ENCODE measurements at places on chromosomes 4 and X.

DNA sequence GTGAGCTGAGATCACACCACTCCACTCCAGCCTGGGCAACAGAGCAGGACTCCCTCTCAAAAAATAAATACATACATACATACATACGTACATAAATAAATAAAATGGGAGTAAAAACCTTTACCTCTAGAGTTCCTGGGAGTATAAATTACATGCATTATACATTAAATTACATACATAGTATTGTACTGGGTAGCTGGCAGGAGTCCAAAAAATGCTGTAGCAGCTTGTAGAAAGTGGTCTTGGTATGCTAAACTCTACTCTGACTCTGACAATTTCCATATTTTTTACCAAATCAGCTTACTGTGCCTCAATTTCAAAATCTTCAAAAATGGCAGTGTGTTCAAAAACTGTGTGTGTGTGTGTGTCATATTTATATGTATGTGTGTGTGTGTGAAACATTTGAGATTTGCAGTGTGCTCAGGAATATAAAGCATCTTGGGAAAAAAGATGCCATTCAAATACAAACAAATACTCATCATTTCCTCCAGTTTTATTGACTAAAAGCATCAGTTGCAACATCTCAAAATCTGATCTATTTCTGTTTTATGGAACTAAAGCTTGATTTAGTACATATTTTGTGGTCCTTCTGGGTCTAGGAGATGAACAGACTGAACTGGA is 171.7 kb downstream of the SHROOM3 start:
- DNase-seq, result no peak

DNA sequence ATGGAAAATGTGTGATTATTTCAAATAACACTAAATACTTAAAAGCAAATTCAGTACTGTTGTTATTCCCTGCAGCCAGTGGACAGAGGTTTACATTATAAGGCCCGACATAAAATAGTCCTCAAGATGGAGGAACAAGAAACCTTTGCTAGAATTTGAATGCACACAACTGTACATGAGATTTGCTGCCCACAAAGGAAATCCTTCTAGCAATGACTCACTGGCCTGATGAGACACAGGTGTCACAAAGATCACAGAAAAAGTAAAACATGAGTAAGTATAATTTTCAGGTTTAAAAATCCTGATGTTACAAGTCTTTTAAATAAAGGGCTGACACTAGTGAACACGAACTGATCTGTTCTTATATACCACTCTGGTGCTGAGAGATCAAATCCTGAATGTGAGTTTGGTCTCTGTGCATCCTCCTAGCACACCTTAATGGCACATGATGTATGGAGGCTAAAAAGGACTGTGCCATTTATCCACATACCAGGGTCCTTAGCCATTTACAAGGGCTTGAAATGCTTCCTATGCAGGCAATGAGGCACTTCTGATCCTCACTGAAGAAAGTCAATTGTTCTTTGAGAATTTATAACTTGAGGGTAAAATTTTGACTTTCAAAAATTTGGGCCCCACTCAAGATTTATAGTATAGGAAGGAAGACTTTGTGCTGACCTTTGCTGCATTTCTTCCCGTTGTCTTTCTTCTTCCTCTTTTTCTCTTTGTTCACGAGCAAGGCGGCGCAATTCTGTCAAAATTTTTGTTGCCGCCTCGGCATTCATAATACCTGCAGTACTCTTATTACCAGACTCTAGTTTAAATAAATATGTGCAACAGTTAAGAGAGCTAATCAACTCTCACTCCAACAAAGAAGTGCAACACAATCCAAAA is 23.0 kb downstream of the MAP7D3 start:
- peak; percentile 12 for DNase-seq

DNA sequence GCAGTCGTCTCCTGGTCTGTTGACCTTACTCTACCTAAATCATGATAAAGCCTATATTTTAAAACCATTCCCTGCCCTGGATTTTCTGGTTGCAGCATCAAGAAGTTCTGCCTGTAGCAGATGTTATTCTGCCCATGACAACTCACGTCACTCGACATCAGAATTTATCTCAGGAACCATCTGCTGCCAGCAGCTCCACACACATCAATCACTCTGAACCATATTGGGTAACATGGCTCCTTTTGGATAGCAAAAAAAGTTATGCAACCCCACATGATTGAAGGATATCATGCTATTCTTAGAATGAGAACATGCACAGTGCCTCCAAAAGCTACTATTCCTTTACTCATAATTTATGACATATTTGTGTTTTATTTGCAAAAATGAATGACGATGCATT is 341.4 kb downstream of the DHRSX start:
- no peak for DNase-seq

DNA sequence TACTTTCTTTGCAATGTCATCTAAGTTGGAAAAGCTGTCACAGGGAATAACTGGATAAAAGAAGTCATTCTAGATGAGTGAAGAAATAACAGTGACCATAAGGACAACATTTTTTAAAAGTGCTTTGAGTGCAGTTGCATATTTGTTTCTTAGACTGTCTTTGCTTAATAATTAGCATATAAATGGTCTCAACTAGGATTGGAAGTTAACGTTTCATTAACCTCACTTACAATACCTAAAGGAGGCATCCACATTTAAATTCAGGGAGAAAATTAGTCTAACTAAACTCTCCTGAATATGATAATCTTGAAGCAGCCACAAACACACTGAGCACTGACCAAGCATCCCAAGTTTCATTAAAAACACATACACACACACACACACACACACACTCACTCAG is 780.7 kb downstream of the PCDH18 start:
- DNase-seq, result no peak

DNA sequence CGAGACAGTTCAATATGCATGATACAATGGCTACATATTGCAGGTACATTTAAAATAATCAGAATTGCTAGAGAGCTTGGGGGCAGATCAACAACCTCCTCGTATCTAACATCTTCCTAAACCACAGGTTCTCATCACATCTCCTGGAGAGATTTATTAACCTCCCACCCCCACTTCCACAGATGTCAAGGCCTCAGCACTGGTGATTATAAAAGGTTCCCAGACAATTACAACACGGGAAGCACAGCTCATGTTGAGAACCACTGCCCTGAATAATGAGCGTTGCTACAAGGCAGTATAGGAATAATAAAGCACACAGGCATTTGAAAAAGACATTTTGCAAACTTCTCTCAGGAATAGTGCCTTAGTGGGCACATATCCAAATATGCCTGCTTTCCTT is 42.8 kb downstream of the ELOVL6 start:
- no peak for DNase-seq

GRCh38 chrX:10922159-10922558 is 189.0 kb upstream of the HCCS start:
- DNase-seq, result peak; percentile 24

DNA sequence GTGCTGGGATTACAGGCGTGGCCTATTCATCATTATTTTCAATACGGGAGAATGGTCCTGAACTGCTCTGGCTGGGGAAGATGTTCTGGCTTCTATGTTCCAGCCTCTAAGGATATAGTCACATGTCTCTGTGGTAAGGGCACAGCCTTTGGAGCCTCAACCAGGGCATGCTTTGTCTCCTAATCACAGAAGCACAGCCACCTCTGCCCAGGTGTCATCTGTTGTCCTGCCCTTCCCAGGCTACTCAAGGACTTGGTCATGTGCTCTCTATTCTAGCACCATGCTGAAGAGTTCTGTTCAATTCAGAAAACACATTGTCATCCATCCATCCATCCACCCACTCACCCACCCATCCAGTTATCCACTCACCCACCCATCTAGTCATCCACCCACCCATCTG is 29.5 kb downstream of the ASMTL start:
- no peak for DNase-seq

GRCh38 chrX:79361192-79361870 is 5.8 kb downstream of the ITM2A start:
- no peak for DNase-seq

- DNase-seq, result peak; percentile 94
Measured at GRCh38 chrX:150200820-150201287, 162.3 kb upstream of the MAMLD1 start.

GRCh38 chr4:41215969-41216293 is 1.6 kb upstream of the APBB2 start:
- no peak for DNase-seq

DNA sequence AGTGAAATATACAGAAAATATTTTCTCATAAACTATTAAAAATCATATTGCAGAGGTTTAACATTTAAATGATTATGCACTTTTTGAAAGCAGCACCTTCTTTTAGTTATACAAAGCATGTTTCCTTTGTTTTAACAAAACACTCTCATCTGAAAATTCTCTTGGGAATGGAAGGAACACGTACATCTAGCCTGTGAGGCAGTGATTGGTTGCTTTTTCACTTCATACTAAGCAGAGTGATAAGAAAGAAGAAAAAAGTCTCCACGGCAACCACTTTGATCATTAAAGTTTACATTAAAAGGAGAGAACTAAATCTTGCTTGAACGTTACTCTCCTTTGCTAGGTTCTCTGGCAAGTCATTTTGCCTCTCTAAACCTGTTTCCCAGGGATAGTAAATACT is 41.7 kb upstream of the H2AZ1 start:
- no peak for DNase-seq

DNA sequence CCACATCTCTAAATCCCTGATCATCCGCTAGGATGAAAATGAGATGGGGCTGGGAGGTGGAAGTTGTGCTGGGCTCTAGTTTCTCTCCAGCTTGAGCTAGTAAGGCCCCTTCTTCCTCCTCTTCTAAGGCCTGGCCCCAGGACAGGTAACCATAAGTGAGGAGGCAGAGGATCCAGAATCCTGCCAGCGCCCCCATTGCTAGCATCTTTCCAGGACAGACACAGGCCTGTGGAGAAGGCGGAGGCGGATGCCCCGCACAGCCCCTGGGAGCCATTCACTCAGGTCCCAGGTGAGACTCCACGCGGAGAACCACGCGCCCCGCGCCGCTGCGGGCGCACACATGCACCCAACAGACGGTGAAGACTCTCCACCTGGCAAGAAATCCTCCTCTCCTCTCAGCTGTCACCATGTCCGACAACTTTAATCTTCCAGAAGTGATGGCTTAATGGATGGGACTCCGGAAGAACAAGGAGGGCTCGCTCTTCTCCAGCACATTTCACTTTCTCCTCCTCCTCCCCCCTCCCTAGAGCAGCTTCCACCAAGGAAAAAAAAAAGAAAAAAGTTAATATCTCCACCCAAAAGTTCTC is 793 bp downstream of the ARSJ start:
- DNase-seq, result no peak

DNA sequence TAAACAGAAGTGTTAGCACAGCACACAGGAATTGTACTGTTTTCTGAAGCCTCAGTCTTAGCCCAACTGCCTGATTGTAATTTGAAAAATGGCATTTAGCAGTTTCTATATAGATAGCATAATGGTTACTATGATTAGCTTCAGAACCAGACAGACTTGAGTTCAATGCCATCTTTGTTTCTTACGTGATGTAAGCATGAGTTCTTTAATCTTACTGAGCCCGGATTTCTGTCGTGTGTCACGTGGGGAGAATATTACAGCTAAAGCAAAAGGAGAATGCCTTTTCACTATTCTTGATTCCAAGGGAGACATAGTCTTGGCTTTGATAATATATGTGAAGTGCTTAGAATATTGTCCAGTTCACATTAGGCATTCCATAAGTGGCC is 407.3 kb downstream of the STIM2 start:
- no peak for DNase-seq

- no peak for DNase-seq
Measured at GRCh38 chr4:6892190-6892908, 17.3 kb upstream of the TBC1D14 start.

- DNase-seq, result no peak
Measured at GRCh38 chr4:123037804-123038203, 115.4 kb upstream of the NUDT6 start.

DNA sequence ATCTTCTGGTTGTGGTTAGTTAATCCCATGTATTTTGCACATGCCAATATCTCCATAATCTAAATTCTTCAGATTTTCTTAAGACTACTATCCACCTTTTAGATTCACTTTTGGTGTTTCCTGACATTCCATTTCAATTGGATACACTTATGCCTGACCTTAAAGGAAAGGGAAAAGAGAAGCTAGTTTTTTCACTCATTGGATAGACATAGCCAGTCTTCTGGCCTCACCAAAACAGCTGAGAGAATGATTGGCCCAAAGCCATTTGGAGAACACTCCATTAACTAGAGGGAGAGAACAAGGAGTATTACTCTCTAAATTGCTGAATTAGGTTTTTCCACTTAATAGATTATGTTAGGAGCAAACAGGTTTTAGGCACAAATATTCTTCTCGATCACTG is 4.0 kb downstream of the PRPS1 start:
- DNase-seq, result no peak

DNA sequence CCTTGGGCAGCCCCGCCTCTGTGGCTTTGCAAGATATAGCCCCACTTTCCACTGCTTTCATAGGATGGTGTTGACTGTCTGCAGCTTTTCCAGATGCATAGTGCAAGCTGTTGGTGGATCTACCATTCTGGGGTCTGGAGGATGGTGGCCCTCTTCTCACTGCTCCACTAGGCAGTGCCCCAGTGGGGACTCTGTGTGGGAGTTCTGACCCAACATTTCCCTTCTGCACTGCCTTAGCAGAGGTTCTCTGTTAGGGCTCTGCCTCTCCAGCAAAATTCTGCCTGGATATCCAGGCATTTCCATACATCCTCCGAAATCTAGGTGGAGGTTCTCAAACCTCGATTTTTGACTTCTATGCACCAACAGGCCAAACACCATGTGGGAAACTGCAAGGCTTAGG is 153.7 kb downstream of the TBCK start:
- no peak for DNase-seq

All from SW 1271 (cell line).